ENCODE measurements at places on chromosomes 6 and 20.

GRCh38 chr6:14443629-14444268 lies 326.2 kb downstream of the CD83 start:
- no peak for DNase-seq

GRCh38 chr20:44010162-44010704 lies 95.6 kb downstream of the TOX2 start:
- DNase-seq: peak; percentile 98

DNA sequence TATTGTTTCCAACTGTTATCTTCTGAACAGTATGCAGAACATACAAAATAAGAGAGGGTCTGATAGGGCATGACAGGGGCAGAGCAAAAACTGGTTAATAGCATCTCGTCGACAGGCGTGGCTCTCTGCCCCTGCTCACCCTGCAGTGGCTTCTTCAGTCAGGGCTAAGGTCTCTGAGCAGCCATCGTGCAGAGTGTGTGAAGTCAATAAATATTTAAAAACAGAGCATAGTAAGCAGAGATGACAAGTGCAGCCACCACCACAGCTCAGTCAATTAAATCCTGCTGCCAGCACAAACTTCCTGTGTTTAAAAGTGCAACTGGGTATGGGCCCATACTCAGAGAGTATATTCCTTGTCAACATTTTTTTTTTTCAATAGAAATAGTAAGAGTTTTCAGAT lies 373.4 kb upstream of the AGPAT4 start:
- no peak for DNase-seq

- no peak for DNase-seq
These were observed 125.5 kb upstream of the CDH4 start for GRCh38 chr20:61126369-61127195.

DNA sequence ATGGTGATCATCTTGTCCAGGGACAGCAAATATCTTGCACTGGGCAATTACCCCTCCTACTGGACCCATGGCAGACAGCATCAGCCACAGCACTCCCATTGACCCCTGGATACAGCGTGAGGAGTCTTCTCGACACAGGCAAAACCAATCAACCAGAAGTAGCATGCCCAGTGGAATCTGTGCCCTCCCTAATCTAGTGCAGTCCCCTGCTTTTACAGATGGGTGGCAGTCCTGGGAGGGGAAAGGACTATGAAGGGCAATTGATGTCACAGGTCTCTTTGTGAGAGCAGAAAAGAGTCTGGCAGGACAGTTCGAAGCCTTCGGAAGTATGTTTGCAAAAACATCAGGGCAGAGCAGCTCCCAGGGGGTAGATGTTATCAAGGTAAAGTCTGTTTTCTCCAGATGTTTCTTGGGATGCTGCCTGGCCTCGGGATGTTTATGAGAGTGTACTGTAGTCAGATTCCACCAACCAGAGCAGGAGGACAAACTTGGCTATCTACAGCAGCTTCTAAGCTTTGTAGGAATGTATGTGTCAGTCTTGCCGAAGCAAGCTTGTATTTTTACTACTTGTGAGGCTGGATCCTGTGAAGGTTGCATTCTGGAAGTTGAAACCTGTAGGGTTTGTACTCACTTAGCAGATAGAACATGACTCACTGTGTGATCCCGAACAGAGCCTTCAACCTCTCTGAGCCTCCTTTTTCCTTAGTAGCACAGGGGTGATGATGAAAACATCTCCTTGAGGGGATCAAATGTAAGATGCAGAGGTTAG lies 63.0 kb upstream of the MYL9 start:
- DNase-seq: no peak

GRCh38 chr6:128966934-128967333 lies 84.0 kb downstream of the LAMA2 start:
- no peak for DNase-seq

DNA sequence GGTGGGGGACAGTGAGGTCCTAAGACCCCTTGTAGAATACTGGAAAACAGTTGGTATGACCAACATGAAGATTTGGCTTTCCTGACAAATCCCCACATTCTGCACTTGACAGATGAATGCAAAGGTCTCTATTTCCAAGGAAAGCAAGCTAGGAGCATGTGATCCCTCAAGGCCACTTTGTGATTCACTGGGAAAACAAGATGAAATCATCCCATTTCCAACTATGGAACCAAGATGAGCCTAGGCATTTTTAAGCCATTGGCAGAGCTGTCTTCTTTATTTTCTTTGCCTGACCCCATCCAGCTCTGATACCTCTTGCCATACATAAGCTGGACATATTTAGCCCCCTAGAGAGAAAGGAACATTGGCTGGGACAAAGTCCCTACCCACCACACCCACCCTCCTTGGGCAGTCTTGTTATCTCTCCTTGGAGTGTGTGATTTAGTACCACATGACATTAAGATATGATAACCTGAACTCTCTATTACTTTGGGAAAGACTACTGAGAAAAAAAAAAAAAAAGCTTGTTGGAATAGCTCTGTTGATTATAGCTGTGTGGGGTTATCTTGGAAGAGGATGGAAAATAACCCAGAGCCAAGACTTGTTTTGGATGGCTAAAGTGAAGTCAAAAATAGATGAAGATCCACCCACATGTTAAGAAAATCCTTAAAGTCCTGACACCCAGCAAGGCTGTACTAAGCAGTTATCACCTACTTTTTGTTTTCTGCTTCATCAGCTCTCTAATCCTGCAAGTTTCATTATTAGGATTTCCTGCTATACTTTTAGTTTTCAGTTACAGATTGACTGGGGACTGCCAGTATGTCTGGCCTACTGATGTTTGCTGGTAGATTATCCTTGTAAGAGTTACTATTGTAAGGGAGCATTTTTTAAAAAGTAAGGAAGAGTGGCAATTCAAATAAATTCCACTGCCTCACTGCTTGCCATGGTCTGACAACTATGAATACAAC lies 90.1 kb upstream of the PREP start:
- no peak for DNase-seq

DNA sequence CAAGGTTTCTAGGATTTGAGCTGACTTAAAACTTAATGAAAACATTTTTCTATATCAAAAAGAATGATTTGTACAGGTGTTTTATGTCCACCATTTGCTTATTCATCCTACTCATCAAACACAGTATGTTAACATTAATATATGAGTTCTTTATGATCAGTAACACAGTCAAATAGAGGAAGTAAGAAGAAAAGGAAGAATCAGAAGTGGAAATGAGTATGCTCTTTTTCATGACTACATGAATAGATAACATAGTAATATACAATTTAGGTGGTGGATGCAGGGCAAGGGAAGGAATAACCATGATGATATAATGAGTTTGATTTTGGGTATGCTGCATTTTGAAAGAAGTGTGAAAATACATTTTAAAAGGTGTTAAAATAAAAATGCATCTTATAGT lies 16.5 kb downstream of the KPNA5 start:
- no peak for DNase-seq

DNA sequence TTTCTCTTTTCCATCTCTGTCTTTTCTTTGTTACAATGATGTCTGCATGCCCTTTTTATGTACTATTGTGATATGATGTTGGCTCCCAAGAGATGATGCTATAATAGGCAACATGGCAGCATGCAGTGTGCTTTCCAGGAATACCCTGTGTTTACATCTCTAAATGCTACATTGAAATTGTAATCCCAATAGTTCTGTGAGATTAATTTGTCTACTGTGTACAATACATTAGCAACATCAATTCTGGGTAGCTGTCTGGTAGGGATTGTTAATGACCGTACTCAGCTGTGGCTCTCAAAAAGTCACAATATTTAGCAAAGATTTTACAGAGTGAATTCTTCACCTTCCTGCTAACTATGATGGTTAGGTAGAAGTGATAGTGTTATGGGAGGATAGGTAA lies 225.6 kb upstream of the MMS22L start:
- DNase-seq: no peak

DNA sequence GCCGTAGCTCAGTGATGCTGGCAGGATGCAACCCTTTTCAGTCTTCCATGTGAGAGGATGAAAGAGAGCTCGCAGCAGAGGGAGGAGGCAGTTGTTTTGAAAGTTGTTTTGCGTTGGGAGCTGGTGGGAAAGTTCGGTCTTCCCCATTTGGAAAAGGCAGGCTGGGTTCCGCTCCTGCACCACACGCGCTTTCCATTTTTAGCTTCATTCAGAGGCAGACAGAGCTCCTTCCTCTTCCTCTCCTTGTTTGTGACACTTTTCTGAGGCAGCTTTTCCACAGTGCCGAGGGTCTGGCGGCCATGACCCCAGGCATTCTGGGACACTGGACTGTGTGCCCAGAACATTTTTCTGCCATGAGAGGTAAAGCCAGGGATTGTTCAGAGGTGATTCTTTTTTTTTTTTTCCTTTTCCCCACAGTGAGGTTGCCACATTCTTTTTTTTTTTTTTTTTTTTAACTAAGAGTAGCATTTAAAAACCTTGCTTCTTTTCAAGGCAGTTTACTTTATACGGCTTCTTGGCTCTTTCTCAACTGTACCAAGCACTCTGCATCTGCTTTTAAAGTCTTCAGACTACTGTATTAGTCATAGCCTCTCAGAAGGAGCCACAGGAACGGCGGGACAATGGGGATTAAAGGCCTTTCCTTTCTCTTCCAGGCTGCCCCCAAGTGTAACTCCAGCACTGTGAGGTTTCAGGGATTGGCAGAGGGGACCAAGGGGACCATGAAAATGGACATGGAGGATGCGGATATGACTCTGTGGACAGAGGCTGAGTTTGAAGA lies 1.6 kb downstream of the PRDM1 start:
- no peak for DNase-seq

- no peak for DNase-seq
These were observed 172.8 kb upstream of the SYNDIG1 start for GRCh38 chr20:24296477-24297261.

DNA sequence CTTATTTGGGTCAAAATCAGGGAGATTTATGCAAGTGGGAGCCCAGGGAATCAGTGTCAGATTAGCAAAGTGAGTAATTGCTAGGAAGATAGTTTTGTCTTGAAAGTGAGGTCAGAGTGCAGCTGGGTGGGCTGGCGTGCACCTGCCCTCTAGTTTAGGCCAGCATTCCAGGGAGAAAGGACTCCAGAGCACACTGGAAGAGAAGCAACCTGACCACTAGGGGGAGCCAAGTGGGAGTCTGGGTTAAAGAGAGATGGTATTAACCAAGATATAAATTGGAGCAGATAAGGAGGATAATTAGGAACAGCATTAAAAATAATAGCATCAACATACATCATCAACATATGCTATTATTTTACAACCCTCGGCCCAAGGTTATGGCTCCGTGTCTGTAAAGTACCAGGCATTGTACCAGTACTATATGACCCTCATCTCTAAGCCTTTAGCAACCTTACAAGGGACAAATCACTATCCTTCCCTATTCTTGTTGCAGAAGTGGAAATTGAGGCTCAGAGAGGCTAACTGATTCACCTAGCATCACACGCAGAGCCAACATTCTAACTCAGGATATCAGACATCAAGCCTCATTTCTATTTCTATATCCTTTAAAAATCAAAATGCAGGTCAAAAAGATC lies 57.8 kb downstream of the SLC2A10 start:
- peak; percentile 60 for DNase-seq

DNA sequence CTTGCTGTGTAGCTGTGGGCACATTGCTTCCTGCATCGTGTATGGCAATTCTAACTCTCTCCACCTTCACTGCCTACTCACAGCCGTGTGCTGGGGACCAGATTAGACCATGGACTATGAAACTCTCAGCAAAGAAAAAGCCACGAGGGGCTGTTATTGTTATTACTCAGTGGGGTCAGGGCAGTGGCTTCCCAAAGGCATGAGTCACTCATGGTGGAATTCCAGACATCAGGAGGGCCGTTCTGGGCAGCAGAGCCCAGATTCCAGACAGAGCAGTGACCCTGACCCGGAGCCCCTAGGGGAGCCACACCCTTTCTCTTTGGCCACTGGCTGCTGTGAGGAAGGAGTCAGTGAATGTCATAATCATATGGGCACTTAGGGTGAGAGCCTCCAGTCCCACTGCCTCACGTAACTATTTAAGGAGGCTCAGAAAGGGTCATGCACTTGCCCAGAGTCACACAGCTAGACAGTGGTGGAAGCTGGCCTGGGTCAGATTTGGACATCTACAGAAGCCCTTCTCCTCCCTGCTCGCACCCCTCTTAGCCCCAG lies 22.2 kb upstream of the CCN5 start:
- no peak for DNase-seq

DNA sequence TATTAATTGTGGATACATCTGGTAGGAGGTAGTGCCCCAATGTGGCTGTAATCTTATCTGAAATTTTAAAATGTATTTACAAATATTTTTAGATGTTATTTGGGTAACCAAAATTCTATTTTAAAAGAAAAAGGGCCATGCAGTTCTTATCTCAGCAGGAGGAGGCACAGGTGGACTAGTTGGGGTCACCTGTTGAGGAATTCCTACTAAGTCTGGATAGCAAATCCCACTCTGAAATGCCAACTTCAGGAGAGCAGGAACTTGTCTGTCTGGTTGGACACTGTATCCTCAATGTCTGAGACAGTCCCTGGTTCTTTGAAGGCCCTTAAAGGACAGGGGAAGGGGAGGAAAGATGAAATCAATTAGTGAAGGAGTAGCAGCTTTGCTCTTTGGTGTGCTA lies 82.6 kb downstream of the EYA2 start:
- DNase-seq: no peak

GRCh38 chr20:45301824-45302271 lies 4.8 kb upstream of the RBPJL start:
- DNase-seq: no peak

DNA sequence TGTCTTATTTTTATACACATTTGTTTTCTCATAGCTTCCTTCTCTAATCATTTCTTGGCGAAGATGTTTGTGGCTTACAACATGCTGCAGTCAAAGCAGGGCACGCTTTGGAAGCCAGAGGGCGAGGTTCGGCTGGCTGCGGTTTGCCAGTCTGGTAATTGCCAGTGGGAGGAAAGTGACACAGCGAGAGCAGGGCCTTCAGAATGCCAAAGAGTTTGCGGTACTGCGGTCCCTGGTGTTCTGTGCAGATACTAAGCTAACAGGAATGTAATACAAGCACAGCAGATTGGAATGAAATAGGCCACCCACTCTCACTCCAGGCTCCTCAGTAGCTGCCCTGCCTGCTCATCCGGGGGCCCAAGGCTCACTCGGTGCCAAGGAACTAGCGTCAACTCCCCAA lies 58.7 kb upstream of the TGM3 start:
- no peak for DNase-seq

DNA sequence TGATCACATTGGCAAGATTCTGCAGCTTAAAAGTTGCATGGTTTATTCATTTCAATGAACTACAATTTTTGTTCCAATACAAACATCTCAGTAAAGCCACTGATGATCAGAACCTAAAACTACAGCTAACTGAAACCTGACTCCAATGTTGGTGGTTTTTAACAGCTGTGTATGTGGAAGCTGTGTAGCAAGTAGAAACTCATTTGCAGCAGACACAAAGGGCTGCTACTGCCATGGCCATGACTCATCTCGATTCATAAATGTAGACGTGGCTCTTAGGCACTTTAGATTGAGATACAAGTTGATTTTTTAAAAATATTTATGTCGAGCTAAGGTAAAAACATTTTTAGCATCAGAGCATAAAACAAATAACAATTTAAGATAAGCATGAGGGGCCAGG lies 19.5 kb upstream of the MAP3K4 start:
- no peak for DNase-seq

GRCh38 chr6:149184523-149184922 lies 133.0 kb upstream of the TAB2 start:
- DNase-seq: no peak

- no peak for DNase-seq
These were observed 399 bp upstream of the REPS1 start for GRCh38 chr6:138988469-138988834.
